Right renal pelvis (tissue), 4 donors: ENCODE measurements at places on chromosomes 4 and X. TPM values are rescaled to one million over a fixed set of nuclear protein-coding genes. Genes with fewer than 3 reads are reported as not detected.

DNA sequence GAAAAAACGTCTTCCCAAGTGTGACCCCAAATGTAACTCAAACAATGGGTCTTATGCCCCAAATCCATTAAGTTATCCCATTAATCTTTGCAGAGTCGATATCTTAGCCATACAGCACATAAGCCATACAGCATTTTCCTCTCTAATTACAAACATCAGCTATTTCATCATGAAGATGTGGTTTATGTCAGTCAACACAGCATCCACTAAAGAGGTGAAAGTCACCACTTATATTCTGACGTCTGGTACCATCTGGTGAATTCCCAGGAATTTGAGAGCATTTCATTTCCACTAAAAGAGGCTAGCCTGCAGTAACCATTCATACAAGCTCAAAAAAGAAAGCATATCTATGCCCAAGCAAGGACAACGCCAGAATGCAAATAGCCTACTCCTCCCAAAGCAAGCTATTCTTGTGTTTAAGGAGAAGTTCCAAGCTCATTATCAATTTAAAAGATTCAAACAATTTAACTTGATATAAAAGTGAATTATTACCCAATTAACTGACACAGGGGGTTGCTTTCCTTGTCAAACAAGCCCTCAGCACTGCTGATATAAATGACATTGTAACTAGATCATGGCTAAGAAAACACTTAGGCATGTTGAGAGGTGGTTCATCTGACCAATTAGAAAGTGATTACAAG is 203.3 kb downstream of the ANTXR2 start:
- no peak for DNase-seq

DNA sequence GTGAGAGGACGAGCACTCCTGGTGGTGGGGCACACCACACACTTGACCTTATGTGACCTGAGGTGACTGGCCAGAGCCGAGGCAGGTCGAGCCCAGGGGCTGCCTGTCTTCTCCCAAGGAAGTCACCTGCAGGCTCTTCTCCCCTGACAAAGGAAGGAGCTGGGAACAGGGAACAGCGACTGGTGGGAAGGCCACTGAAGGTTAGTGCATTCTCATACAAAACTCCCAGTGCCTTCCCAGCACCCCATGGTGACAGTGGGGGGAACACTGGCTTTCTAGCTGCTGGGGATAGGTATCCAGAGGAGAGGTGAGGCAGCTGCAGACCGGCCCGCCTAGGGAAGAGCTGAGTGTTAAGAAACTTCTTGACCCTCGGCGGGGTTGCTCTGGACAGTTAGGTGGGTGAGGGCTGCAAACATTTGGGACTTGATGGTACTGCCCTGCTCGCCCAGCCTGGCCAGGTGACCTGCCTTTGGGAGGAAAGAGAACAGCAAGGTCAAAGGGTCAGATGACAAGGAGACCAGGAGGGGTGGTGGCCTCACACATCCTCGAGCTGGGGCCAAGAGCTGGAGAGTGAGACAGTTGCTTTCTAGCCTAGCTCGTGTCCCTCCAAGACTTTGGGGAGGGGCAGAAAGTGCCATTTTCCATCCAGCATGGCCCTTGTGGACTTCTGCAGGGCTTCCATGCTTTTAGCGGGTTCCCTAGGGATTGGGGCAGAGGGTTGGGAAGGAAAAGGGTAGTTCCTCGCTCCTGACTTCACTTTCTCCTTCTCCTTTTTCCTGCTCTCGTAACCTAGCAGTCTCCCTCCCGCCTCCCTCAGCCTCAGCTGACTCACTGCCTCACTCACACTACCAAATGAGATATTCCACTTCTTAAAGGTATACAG is 2.7 kb downstream of the NALF2 start:
- no peak for DNase-seq

GRCh38 chrX:118254611-118255010 is 91.3 kb upstream of the WDR44 start:
- DNase-seq: no peak

DNA sequence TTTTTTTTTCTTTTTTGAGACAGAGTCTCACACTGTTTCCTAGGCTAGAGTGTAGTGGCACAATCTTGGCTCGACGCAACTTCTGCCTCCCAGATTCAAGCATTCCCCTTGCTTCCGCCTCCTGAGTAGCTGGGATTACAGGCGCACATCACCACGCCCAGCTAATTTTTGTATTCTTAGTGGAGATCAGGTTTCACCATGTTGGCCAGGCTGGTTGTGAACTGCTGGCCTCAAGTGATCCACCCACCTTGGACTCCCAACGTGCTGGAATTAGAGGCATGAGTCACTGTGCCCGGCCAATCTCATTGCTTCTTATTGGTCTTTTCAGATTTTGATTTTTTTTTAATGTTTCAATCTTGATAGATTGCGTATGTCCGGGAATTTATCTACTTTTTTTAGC is 124.4 kb downstream of the NBDY start:
- DNase-seq: no peak

GRCh38 chrX:70436343-70436742 is 8.3 kb upstream of the DLG3 start:
- DNase-seq: no peak

GRCh38 chr4:52932591-52933470 is 70.7 kb downstream of the RASL11B start:
- DNase-seq: no peak

DNA sequence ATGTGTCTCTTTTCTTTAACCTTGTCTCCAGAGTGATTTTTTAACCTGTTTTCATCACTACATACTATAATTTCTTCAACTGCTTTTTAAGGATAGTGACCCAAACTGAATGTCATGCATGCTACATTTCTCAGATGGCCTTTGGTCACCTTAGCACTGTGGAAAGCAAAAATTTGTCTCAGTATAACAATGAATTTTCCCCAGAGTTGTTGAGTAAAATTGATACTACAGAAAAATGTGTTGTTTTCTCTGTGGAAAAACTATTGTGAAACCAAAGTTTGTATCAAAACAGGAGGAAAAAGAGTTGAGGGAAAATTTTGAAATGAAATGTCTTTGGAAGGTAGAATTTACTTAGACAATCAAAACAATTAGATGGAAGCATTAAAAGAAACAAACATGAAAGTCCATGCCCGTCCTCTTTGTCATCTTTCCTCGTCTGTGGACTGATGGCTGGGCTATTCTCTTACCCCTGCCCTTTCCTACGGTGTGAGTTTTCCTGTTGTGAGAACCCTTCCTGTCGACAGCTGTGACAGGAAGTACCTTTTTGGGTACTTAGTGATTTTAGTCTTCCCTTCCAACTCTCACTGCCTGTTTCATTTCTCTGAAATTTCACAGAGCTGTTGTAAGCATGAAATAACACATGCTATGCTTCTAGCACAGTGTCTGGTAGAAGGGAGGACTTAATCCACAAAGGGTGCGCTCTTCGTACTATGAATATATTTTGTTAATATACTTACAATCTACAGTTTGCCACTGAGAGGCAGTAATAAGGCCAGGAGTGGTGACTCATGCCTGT is 50.8 kb downstream of the LRP2BP start:
- DNase-seq: no peak

- no peak for DNase-seq
Measured at GRCh38 chr4:25450491-25450901, 73.4 kb downstream of the ANAPC4 start.

DNA sequence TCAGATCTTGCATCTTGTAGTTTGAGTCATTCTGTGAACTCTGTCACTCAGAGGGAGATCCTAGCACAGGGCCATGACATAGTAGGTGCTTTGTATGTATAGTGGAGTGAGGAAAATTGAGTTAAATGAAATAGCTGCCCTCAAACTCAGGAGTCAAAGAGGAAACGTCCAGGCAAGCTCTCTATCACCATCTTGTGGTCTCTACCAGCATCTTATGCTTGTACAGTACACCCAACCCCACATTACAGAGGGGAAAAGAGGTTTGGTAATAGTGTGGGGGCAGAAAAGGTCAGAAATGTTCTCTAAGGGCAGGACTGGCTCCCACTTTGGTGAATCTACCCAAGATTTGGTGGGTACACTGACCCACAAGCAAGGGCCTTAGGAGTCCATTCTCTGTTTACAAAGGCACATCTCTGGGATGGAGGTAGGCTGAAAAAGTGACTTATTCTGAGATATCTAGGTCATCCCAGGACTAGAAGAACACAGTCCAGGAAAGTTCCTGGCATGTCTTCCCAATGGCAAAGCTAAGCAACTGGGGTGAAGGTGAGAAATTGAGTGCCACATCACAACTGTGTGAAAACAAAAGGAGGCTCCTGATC is 131.8 kb downstream of the OR13H1 start:
- no peak for DNase-seq

DNA sequence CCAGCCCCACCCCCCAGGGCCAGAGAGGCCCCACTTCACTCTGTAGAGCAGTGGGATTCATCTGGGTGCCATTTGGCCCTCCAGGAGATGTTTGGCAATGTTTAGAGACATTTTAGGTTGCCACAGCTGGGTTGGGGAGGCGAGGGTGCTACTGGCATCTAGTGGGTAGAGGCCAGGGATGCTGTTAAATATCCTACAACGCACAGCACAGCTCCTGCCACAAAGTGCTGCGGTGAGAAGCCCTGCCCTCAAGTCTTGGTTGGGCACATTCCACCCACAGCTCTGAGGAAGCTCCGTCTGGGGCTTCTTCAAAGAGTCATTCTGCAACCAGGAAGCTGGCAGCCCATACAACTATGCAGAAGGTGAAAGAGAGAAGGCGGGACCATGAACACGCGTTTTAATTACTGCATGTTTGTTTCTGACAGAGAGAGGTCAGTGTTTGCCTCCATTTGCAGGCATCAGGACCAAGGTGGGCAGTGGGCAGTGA is 48.1 kb upstream of the FAM9C start:
- DNase-seq: no peak

DNA sequence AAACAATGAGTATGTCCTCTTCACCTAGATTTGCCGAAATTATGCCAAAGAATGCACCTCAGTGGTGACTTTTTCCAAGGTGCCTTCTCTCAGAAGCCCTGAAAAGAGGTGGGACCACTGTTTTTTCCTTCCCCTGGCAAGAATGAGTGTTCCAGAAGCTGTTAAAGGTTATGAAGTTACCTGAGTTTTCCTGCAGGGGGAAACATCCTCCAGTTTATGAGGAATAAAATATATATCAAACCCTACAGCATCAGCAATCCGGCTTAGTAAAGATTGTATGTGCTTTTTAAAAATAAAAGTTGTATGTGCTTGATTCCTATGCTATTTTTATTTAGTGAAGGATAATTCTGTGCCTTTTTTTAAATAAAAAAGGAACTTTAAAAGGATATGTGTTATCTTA is 73.3 kb downstream of the RBM46 start:
- DNase-seq: no peak

DNA sequence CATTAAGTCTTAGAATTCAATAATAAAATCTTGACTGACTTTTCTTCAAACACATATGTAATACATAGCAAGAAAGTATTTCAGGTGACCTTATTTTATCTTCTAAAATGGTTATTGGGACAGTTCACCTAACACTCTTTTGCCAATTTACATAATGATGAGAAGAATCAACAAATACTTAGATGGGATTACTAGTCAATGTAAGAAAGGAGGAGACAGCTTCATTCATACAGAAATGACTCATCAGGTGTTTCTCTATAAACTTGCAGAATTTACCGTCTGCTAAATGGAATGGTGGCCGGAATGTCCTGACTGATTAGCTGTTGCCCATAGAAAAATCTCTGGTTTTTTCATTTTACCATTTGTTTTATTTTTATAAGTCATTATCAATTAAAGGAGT is 115.0 kb upstream of the ETNPPL start:
- DNase-seq: no peak

DNA sequence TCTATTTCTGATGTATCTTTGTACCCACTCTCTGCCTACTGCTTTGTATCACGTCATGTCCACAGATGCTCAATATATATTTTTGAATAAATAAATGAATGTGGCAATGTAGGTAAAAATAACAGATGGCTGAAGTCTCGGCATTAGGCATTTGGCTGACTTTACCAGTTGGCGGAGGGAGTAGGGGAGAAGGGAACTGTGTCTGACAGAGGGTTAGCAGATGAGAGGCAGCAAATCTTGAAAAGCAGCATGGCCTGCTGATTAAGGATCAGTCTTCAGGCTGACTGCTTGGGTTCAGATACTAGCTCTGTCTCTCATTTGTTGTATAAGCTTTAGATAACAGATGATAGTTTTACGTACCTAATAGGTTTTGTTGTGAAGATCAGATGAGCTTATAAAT is 31.9 kb upstream of the RASGEF1B start:
- no peak for DNase-seq

- no peak for DNase-seq
Measured at GRCh38 chrX:15864629-15865028, 10.0 kb upstream of the AP1S2 start.

DNA sequence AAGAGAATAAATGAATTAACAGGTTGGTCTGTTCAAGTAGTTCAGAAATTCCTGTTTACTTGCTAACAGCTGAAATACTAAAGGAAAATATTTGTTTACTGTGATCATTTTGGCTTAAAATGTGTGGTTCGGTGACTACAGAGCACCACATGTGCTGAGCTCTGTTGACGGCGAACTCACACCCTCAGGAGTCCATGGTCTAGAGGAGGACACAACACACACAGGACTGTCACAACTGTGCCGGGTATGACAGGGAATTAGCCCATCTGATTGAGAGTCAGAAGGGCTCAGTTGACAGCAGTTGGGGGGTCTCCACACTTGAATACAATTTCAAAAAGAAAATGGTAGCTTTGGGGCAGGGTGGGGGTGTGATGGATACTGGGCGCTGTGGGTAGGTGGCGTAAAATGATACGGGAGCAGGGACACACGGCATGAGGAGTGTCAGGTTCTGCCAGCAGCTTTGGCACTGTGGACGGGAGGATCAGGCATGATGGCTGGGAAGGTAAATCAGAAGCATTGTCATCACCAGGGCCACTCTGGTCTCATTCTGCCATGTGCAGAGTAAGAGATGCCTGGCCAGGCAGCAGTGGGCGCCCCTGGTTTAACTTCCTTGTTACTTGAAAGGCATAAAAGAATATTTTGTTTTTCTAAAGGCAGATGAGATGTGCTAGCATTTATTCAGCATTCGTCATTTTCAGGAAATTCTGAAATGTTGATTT is 33.3 kb downstream of the CLDN22 start:
- DNase-seq: no peak

Gene AADAT
- 26.6 TPM for polyA plus RNA-seq

Gene TCEAL7
- 39.0 TPM for polyA plus RNA-seq

Gene DGAT2L6
- not detected for polyA plus RNA-seq

Gene FATE1
- 0.38 TPM for polyA plus RNA-seq

Gene NRK
- 18.2 TPM for polyA plus RNA-seq

Gene FAM184B
- 0.53 TPM for polyA plus RNA-seq

Gene SERPINA7
- 0.17 TPM for polyA plus RNA-seq

Gene GAGE2A
- not detected for polyA plus RNA-seq

Gene FAT4
- polyA plus RNA-seq: 26.2 TPM

Gene SERTM2
- 0.06 TPM for polyA plus RNA-seq

Gene DMRTC1
- polyA plus RNA-seq: 0.29 TPM
